ENCODE measurements at places on chromosomes 6 and 20.

- peak; percentile 67 for DNase-seq
These were observed 21.6 kb upstream of the TULP4 start for GRCh38 chr6:158290659-158291058.

DNA sequence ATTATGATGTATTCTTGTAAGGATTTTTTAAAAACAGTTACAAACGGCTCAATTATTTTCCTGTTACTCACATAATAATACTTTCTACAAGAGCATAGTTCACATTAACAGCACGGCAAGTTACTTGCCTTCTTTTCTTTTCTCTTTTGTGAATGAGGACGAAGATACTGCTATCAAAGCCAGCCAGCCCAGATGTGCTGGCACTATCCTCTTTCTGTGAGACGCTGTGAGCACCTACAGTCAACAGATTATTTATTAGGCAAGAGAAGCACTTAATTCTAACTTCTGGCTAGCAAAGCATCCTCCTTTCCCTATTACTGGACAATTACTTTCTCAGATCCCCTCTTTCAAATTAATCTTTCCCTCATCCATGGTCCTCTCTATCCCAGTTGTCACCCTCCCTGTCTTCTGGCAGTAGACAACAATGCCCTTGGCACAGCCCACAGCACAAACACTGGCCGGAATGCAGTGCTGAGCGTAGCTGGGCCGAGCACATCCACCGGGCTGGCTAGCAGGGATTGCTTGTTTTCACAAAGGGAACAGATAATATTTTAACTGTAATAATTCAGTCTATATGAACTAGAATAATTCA is 262.1 kb downstream of the FOXC1 start:
- no peak for DNase-seq

DNA sequence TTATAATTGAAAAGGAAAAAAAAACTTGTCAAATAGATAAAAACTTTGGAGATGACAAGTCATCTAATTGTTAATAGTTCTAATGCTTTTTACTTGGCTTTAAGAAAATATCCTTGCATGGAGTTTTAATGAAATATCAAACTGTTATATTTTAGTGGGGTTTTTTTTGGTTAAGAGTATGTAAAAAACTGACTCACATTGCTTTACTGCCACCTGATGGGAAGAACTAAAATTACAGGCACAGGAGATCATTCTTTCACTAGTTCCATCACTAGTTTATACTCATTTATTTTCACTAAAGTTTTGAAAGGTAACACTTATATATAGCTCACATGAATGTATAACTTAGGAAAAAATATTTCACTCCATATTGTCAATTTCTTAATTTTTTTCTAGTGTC is 309.1 kb downstream of the LMBRD1 start:
- DNase-seq, result no peak

DNA sequence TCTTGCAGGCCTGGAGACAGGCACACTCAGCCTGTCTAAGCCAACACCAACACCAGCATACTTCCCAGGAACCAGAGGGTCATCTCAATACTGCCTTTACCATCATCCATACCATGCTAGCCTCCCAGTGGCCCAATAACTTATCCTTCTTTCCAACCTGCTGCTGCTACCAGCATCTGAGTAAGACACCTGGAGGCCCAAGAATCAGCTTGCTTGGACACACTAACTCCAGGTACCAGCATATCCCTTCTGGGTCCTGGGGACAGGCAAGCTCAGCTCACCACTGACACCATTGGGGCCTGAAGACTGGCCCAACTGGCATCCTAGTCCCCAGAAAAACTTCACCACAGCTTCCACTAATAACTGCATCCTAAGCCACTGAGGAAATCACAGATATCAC is 205.3 kb downstream of the CD109 start:
- DNase-seq, result no peak

- DNase-seq, result no peak
These were observed 41.1 kb upstream of the BMP6 start for GRCh38 chr6:7684843-7685242.

DNA sequence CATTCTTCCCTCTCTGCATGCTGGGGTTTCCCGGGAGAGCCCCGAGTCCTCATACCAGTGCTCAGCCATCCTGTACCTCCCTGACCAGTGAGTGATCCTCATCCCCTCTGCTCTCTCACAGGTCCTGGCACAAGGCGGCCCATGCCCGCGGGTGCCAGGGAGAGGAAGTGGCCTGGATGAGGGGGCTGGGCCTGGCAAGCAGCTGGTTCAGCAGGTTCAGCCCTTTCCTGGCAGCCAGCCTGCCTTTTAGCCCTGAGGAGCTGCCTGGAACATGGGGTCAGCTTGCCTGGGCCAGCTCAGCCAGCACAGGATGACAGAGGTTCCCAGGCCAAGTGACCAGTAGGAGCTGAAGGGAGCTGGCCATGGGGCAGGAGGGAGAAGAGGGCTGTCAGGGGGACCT is 10.9 kb downstream of the MOCS1 start:
- no peak for DNase-seq

- no peak for DNase-seq
These were observed 136.5 kb upstream of the CDH4 start for GRCh38 chr20:61115364-61116065.

GRCh38 chr6:169071394-169071793 is 182.3 kb downstream of the THBS2 start:
- no peak for DNase-seq

DNA sequence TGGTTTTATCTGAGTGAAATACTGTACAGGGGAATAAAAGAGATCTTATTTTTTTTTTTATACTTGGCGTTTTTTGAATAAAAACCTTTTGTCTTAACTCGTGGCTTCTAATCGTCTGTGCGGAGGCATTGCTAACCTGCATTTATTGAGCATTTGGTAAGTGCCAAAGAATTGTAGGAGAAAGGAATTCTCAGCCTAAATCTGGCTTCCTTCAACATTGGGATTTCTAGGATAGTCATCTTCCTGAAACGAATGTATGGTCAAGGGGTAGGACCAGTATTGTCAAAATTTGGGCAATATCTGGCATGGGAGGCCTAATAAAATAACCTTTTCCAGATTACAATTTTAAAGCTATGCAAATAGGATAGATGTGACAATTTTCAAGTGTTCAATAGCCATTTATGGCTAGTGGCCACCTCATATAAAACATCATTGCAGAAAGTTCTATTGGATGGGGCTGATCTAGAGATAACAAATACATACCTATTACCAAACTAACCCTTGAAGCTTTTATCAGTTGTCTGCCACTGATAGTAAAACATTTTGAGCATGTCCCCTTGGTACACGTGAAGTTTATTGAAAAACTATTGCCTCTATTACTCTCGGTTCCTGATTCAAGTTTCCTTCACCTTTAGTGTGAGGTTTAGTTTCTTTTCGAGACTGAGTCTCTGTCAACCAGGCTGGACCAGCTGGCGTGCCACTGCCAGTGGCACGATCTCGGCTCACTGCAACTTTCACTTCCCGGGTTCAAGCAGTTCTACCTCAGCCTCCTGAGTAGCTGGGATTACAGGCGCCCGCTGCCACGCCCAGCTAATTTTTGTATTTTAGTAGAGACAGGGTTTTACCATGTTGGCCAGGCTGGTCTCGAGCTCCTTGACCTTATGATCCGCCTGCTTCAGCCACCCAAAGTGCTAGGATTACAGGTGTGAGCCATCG is 5.6 kb downstream of the PIM1 start:
- no peak for DNase-seq

DNA sequence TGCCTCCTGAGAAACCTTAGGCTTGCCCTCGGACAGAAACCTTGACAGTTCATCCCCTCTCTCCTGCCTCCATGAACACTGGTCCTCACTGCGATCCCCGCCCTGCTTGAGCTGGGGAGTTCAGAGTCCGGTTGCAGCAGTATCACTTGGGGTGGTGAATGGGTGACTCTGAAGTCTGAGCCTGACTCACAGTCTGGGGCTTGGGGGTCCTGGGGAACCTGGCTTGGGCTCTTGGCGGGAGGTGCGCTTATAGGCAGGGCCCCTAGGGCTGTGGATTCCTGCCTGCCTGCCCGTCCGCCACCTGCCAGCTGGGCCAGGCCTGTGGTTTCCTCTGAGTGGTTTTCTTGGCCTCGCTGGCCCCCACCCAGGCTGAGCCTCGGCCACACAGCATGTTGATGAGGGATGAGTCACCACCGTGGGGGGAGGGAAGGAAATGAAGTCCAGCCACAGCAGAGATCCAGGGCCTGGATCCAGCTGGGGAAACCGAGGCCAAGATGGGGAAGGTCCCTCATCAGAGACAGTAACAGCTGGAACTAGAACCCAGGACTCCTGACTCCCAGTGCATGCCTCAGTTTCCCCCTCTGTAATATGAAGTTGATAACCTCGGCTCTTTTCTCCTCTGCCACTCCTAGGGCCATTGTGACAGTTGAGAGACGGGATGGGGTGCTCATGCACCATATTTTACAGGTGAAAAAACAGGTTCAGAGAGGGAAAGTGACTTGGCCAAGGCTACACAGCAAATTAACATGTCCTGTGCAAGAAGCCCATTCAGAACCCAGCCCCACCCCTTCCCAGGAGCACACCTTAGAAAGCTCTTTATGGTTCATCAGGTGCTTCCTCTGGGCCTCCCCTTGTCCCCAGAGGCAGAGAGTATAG is 9.2 kb downstream of the FOXS1 start:
- DNase-seq, result no peak

- DNase-seq, result no peak
These were observed 50.3 kb upstream of the NAA20 start for GRCh38 chr20:19966840-19967239.

DNA sequence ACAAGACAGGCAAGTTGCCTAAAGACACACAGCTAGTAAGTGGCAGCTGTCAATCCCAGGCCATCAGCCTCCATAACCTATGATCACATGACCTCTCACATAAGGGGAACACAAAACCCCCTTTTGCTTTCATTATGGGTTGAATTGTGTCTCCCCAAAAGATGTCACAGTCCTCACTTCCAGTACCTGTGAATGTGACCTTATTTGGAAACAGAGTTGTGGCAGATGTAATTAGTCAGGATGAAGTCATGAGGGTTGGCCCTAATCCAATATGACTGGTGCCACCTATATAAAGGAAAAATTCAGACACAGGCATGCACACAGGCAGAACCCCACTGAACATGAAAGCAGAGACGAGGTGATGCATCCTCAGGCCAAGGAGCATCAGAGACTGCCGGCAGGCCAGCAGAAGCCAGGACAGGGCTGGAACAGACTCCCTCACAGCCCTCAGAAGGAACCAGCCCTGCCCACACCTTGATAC is 33.6 kb downstream of the GFOD1 start:
- peak; percentile 66 for DNase-seq

DNA sequence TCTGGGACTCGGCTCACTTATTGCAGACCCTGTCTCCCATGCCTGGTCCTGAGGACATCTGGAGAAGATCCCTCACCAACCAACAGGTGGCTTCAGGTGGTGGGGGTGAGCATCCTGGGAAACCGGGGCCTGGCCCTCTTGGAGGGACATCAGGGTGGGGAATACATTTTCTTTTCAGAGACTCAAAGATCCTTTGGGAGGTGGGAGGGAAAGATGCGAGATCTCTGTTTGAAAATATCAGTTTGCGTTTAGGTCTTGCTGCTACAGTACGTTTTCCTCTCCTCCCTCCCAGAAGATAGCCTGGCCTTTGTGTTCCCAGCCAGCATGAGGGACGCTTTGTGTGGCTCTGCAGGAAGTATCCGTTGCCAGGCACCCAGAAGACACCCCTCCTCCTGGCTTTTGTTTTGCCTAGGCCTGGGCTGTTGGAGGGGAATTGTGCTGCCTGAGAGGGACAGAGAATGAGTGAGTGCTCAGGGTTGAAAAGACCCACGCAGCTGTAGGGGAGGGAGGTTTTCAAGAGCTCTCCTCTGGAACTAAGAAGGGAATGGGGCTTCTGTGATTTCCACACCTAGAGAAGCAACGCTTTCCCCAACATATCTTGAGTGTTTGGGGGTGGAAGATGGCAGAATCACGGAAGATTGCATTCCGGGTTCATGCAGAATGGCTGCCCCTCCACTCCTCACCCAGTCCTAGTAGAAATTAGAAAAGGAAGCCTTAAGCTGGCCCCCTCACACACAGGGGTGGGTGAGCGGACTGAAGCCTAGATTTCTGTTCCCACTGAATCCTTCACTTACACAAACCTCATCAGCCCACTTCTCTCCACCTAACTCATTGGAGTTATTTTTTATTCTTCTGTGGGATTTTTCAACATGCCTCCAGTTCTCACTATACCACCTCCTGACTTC is 22.0 kb upstream of the SLC2A12 start:
- no peak for DNase-seq

GRCh38 chr20:986733-987355 is 15.3 kb downstream of the RSPO4 start:
- DNase-seq, result no peak

- DNase-seq, result no peak
These were observed 36.4 kb upstream of the SLC17A4 start for GRCh38 chr6:25717866-25718740.

- DNase-seq, result no peak
These were observed 64.9 kb upstream of the ZNF133 start for GRCh38 chr20:18223409-18223808.

DNA sequence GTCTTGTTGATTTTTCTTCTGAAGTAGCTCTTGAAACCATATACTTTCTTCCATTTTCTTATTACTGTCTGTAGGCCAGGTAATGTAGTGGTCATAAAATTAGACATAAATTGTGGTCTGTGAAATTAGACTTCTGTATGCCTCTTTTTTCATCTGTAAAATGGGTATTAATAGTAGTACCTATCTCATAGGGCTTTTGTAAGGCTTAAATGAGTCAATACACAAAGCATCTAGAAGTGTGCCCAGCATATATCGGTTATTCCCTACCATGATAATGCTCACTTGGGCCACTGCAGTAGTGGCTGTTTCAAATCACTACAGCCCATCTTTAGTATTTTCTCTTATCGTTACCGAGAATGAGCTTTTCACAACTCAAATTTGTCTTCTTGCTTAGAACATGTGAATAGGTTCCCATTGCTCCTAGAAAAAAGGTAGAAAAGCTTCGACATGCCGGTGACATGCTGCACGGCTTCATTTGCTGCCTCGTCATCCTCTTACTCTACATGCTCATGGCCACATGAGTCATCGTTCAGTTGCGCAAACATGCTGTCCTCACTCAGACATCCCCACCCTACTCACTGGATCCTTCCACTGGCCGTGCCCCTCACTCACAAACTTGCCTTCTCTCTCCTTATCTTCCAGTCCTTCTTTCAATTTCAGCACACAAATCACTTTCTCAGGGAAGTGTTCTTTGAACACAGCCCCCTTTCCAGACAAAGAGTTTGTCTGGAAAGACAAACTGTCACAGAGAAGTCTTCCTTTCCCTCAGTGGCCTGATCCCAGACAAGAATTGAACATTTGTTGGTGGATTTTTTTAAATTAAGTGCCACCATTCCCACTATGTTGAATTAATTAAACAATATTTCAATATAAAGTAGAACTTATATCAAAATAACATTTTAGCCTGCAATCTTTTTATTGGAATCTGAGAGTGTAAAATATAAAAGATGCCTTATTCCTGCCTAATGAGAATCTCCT is 32.2 kb upstream of the ERVFRD-1 start:
- DNase-seq, result no peak
